HCEC 1CT (cell line): ENCODE measurements at places on chromosomes 1 and 21.

GRCh38 chr1:35557118-35557610 lies at the start of gene KIAA0319L:
Gene KIAA0319L (minus strand): TSS chr1:35557403. CDS start chr1:35554491, 2,912 bp downstream.
- peak; percentile 80 for DNase-seq

- no peak for DNase-seq
Observed at GRCh38 chr1:8228253-8228652, 89.7 kb upstream of the SLC45A1 start.

- DNase-seq = no peak
Observed at GRCh38 chr1:53574621-53575020, 115.4 kb downstream of the DMRTB1 start.

GRCh38 chr1:26221094-26221493 lies 12.9 kb upstream of the CEP85 start:
- DNase-seq = no peak

GRCh38 chr1:175146529-175147213 lies 45.9 kb downstream of the KIAA0040 start:
- DNase-seq = peak; percentile 39

- DNase-seq = no peak
Observed at GRCh38 chr1:28640766-28641165, 2.1 kb downstream of the TAF12 start.

GRCh38 chr1:7470904-7471638 lies 300.0 kb upstream of the VAMP3 start:
- DNase-seq = peak; percentile 99

- DNase-seq = peak; percentile 85
Observed at GRCh38 chr1:1344655-1345361, 4.4 kb downstream of the DVL1 start.

DNA sequence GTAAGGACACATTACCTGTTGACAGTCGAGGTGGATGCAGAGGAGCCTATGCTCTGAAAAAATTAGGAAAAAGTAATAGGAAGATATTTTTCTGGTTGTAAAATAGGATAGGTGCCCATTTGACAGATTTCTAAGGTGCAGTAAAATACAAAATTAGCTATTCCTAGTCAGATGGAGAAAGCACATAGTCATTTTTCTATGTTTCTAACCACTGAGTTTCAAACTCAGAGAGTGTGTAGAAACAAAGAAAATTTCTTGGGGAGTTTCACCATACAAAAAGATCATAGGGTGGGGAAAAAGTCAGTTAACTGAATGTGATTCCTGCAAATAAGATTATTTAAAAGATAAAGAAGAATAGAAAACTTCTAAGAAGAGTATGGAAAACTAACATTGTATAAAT lies 666.9 kb downstream of the KCNT2 start:
- no peak for DNase-seq

GRCh38 chr1:63861052-63861691 lies 87.4 kb downstream of the ROR1 start:
- no peak for DNase-seq

- DNase-seq = no peak
Observed at GRCh38 chr1:208326033-208326432, 81.8 kb upstream of the PLXNA2 start.
